Gastrocnemius medialis (tissue), 4 donors: ENCODE measurements at places on chromosomes 1 and 21.

GRCh38 chr1:53361541-53361961 lies 33.7 kb upstream of the LRP8 start:
- no peak for DNase-seq

DNA sequence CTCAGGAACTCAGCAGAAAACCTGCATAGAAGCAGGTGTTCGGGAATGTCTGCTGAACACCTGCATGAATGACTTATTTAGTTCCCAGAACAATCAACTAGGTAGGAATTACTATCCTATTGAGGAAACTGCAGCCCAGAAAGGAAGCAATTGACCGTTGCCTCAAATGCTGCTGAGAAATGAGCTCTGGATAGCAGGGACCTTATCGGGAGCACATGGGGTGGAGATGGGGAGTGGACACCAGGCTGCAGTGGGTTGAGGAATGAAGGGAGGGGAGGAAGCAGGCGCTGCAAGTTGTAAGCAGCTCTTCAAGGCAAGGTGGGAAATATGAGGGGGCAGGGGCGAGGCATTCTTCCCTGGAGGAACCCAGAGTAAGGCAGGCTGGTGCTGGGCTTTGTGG lies 10.8 kb upstream of the CDCP2 start:
- no peak for DNase-seq

GRCh38 chr1:82704966-82705365 lies 904.2 kb downstream of the ADGRL2 start:
- no peak for DNase-seq

DNA sequence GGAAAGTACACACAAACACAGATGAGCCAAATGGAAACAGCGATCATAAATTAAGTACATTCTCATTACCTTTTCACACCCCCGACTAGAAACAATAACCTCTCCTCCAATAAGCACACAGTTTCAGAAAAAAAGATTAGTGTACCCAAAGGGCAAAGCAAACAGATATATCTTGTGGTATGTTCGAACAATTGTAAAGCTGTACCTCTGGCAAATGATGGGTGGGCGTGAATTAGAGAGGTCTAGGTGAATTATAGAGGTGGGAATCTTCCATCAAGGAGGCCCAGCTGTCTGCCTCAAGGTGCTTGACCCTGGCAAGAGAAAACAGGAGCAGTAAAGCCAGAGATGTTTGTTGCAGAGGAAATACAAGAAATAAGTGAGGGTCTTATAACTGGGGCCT lies 715.3 kb upstream of the NEGR1 start:
- no peak for DNase-seq

GRCh38 chr1:94979656-94980581 lies 53.0 kb upstream of the CNN3 start:
- DNase-seq, result no peak

GRCh38 chr1:101005871-101006270 lies 19.7 kb downstream of the DPH5 start:
- DNase-seq, result no peak

GRCh38 chr21:35026617-35027562 lies 22.2 kb downstream of the RUNX1 start:
- DNase-seq, result no peak
